ENCODE measurements at places on chromosomes 2 and 18. TPM values are rescaled to one million over a fixed set of nuclear protein-coding genes. Genes with fewer than 3 reads are reported as not detected.

DNA sequence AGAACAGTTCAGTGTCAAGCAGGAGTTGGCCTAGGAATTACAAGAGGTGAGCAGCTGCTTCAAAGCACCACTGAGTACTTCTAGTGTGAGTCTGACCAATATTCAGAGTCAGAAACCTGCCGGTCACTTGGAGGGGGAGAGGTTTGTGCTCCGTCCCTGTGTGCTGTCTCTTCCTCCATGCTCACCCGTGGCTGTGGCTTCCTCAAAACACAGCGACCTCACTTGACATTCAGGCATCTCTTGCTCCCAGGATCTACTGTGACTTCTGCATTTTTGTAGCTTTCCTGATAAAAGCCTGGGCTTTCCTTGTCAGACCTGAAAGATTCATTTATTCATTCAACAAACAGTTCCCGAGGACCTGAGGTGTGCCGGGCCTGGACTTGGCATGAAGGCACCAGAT, 32.9 kb downstream of the TPRKB start:
- no peaks in the 10 kb centered on the region for H3K4me1 ChIP-seq
- H3K27me3 ChIP-seq, result peaks cover 7% of the 10 kb centered on the region
- H3K27ac ChIP-seq, result no peak overlapping the region
- H3K4me3 ChIP-seq, result no peak overlapping the region

- DNase-seq, result no peak
- no peak overlapping the region for H3K27ac ChIP-seq
- H3K27me3 ChIP-seq, result no peaks in the 10 kb centered on the region
- H3K36me3 ChIP-seq, result no peaks in the 10 kb centered on the region
Measured at GRCh38 chr18:51614033-51614432, 416.6 kb upstream of the MEX3C start.

DNA sequence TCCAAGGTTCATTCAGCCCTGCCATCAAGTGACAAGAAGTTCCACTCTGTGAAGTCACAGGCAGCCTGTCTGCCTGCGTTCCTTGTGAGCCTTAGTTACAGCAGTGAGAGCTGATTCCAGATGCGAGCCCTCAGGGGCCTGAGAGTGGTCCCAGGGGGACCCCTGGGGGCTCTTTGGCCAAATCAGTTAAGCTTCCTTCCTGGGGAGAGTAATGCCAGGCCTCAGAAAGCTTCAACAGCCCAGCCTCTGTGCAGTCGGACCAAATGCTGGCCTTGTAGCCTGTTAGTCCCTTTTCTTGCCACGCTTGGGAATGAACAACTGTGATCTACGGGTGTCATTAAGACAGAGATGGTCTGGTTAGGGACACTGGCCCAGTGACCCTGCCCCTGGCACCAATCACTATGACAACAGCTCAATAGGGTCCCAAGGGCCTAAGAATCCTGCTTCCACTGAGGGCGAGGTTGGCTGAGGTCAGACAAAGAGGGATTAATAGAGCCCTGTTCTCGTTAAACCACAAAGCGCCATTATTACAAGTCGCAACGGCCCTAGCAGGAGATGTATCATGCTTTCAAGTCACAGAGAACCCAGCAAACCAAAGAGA, 50.9 kb downstream of the HS1BP3 start:
- peaks cover 6% of the 10 kb centered on the region for H3K36me3 ChIP-seq
- H3K4me3 ChIP-seq, result no peak overlapping the region
- H3K27ac ChIP-seq, result peak overlapping the region; percentile 62
- H3K27me3 ChIP-seq, result no peaks in the 10 kb centered on the region

DNA sequence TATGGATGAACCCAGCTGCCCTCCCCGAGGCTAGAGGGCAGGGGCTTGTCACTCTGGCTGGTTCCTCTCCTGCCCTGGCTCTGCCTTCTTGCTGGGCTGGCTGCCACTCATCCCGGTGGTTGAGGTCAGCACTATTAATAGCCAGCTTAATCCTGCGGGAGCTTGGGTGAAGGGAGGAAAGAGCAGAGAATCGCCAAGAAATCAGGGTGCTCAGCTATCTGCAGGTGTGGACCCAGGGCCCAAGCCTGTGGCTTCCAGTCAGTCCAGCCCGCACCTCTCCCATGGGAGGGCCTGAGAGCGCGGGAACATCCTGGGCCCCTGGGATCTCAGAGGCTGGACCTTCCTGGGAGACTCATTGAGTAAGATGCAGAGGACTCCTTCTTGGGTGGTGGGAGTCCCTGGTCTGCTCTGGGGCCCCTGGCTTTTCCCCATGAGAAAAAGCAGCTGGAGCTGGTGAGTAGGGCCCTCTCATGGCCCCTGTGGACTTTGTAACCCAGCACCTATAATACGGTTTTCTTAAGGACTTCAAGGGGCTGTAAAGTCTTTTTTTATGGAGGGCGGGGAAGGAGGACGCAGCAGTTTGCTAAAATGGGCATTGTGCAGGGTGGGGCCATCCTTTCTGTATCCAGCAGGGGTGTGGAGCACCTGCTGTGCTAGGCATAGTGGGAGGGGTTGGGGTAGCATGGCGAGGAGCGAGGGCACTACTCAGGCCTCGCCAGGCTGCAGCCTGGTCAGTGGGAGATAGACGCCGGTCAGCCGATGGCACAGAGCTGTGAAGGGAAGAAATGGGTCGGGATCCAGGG, 27.4 kb upstream of the CNNM3 start:
- no peak for DNase-seq
- H3K27me3 ChIP-seq, result no peaks in the 10 kb centered on the region
- no peaks in the 10 kb centered on the region for H3K36me3 ChIP-seq
- H3K27ac ChIP-seq, result peak overlapping the region; percentile 69
- peaks cover 36% of the 10 kb centered on the region for H3K4me1 ChIP-seq

The LRRTM4 gene
- total RNA-seq, result 0.97 TPM

The CYP27A1 gene
- 24.8 TPM for total RNA-seq

Data from esophagus muscularis mucosa (tissue), 4 donors.